Activated T-cell treated with anti-CD3 and anti-CD28 coated beads, Interleukin-2, amount 50 U/mL, for 1 hour (primary cell): ENCODE measurements at places on chromosomes 7 and 10.

DNA sequence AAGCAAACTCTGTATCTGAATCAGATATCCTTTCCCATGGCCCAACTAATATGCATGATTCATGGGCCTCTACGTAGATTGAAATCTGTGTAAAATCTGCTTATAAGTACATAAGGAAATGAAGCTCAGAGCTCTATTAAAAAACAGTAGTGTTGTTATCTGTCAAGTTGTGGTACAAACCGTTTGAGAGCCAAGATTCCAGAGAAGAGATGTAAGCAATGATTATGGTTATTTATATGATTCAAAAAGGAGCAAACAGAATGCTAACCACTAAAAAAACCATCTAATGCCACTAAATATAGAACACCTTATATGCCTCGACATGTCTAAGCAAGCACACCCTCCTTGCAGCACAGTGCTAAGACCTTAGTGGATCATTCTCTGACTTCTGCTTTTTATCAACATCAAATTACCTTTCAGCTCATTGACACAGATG lies 26.6 kb downstream of the RPP38 start:
- no peak for DNase-seq

DNA sequence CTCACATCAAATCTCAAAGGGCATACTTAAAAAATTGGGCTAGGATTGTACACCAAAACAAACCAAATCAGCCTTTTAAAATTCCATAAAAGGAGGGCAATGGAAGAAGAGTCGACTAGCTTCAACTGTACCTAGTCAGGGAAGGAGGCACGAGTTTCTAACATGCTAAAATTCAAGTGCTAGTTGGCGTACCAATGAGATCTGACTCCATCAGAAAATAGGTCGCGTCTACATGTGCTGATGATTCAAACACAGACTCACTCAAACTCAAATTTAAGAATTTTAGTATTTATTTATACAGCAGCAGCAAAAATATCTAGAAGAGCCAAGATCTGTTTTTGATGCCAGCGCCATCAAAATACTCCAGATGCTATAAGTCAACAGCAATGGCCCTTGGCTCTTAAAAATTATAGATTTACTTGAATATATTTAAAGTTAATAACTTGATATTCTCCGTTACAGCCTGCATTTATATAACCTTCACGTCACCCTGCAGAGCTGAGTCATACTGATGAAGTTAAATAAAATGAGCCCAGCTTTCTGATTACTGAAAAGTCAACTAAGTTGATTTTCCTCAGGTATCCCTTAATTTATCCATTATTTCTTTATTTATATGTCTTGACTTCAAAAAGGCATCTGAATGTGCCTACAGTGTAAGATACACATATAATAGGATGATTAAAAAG lies 302.1 kb upstream of the IMMP2L start:
- no peak for DNase-seq

DNA sequence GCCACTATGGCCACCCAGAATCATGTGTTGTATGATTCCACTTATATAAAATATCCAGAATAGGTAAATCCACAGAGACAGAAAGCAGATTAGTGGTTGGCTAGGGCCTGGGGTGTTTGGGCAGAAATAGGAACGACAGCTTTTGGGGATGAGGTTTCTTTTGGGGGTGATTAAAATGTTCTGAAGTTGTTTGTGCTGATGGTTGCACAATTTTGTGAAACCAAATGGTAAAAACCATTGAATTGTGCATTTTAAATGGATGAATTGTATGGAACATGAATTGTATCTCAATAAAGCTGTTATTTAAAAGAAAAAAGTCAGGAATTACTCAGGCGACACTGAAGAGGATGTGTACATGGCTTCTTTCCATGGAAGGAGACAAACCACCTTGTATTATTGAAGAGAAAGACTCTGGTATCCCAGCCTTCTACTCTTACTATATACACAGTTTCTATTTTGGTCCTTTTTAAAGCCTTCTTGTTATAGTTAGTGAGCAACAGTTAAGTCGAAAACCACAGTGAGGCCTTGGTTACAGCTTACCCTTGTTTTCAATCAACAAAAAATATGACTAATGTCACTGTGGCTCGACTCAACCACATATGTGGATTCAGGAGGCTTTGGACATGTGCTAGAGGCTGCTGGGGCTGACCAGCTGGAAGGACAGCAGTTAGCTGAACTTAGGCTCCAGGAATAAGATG lies 57.1 kb upstream of the KMT2E start:
- no peak for DNase-seq

DNA sequence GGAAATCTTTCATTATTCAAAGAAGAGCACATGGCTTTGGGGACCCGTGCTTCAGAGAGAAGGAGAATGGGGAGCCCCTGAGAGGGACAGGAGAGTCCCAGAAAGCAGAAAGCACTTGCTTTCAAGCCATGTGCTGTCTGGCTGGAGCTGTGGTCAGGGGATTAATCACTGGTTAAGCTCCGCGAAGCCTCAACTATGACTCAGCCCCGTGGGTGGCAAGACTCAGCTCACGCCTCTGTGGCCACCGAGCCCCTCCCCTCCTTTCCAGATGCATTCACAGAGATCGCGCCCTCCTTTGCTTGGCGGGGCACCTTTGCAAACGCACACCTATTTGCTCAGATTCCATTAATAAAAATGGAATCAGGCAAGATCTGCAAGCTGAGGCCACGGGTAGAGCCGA lies 202.9 kb upstream of the TCERG1L start:
- no peak for DNase-seq

GRCh38 chr7:90604383-90604782 lies 8.3 kb downstream of the CDK14 start:
- DNase-seq, result no peak

GRCh38 chr10:111204838-111205237 lies 128.0 kb downstream of the ADRA2A start:
- no peak for DNase-seq

DNA sequence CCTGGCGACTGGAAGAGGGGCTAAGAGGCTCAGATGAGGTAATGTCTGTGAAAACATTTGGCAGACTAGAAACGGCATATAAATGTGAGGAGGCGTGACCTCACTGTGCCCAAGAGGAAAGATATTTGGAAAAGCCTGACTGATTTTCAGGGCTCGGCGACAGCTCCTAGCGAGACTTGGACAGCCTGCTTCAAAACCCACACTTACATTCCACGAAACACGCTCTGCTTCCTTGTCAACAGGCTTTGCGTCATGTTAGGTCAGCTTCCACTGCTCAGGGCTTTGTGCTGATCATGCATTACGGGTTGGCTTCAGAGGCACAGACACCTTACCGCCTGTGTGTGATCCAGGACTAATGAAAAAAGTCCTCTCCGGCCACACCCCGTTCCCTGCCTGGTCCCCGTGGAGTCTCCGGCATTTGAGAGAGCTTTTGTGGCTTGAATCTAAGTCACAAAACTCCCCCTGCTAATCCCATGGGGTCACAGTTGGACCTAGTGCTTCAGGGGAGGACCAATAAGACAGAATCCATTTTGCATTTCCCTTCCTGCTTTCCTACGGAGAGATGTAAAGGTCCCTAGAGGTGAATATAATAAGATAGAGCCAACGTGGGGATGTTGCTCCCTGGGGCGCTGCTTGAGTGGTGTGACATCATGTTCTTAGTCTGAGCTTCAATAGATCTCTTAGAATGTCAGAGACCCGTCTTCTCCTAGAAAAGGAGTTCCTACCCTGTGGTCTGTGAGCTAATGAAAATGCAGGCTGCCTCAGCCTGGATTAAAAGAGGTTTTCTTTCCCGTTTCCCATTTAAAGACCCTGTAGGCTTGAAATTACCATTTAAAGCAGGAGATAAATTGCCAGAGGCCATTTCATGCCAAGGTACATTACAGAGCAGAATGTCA lies 25.5 kb downstream of the FGFBP3 start:
- no peak for DNase-seq

DNA sequence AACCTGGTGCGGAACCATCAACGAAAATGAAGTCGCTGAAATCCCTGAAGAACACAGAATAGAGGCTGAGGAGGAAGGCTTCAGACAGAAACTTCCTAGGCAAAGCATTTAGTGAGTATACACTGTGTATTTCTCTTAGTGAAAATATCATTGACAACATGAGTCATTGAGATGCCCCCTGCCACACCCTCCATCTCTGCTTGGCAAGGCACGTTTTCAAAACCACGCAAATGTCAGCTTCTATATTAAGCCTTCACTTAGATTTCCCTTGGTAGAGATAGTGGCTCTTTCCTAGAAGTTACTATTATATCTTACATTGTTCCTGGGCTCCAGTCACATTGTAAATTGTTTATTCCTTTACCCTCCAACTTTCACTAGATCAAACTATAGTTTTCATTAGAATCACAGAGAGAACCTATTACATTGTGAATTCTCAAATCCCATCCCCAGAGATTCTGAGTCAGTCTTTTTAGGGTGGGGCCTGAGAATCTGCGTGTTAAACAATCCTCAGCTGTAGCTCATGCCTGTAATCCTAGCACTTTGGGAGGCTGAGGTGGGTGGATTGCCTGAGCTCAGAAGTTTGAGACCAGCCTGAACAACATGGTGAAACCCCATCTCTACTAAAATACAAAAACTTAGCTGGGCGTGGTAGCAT lies 4.6 kb upstream of the SKAP2 start:
- DNase-seq, result no peak

- no peak for DNase-seq
Observed at GRCh38 chr10:70596860-70597809, 5.4 kb downstream of the PRF1 start.

DNA sequence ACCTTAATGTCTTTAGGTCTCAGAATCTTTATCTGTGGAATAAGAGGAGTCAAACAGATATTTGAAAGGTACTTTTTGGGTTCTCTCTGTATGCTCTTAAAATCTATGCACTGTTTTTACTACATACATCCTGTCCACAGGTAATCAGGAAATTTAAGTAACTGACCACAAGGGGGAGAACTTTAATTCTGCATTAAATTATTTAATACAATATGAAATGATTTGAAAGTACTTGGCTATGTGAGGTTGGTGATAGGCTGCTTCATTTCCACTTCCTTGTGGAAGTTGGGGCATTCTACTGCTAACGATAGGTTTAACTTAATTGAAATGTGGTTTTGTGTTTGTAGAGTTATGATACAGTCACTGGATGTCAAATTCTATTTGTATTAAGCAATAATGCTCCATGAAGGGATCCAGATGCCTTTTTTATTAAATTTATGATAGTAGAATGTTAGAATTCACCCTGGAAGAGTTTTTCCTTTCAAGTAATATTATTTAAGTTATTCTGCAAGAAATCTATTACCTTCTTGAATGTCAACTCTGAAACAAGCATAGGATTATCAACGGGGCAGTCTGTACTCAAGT lies 6.0 kb downstream of the TEX47 start:
- no peak for DNase-seq

DNA sequence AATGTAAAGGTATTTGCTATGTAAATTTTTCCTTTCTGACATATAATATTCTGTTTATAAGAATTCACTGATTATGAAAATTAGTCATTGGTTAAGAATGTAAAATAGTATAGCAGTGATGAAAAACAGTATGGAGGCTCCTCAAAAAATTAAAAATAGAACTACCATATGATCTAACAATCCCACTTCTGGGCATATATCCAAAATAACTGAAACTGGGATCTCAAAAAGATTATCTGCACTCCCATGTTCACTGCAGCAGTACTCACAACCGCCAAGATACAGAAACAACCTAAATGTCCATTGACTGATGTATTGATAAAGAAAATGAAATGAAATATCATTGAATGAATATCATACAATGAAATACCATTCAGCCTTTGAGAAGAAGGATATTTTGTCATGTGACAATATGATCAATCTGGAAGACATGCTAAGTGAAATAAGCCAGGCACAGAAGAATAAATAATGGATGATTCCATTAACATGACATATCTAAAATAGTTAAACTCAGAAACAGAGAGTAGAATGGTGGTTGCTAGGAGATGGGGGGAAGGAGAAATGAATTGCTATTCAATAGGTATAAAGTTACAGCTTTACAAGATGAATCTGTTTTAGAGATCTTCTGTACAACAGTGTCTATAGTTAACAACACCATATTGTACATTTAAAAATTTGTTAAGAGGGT lies 14.0 kb downstream of the C10orf88 start:
- no peak for DNase-seq

GRCh38 chr7:42893346-42894240 lies 18.3 kb downstream of the C7orf25 start:
- DNase-seq, result no peak

GRCh38 chr10:118957966-118958365 lies 71.5 kb upstream of the NANOS1 start:
- DNase-seq, result no peak

DNA sequence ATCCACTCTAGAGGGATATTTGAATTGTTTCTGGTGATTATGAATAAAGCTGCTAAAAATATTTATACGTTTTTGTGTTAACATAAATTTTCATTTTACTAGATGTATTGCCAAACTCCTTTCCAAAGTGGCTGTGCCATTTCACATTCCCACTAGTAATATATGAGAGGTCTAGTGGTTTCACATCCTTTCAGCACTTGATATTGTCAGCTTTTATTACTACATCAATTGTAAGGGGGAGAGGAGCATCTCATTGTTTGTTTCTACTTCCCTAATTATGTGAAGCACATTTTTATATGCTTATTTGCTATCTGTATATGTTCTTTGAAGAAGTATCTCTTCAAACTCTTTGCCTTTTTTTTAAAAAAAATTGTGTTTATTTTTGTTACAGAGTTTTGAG lies 184.5 kb downstream of the ADK start:
- no peak for DNase-seq

DNA sequence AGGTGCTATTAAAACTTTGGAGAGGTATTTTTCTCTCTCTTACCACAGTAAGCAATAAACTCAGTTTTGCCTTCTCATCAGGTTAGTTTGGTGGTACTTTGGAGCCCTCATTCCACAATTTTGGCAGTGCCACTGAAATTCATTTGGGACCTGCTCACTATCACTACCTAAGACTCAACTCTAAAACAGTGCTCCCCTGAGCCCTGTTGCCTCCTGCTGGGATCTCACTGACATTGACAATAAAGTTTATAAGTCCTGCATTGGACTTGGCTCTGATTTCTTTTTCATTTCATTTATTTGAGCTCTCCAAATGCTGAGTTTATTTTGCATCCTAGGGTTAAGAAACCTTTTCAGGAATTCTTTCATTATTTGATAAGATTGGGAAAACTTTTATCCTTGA lies 130.8 kb upstream of the HPS1 start:
- DNase-seq, result no peak

GRCh38 chr7:37287131-37287855 lies 161.4 kb downstream of the ELMO1 start:
- no peak for DNase-seq

GRCh38 chr10:68989317-68989990 lies 851 bp downstream of the KIFBP start:
- no peak for DNase-seq
